ENCODE measurements at places on chromosomes 3 and 15.

- no peak for DNase-seq
Observed at GRCh38 chr15:101654171-101654570, 2.0 kb upstream of the TM2D3 start.

- no peak for DNase-seq
Observed at GRCh38 chr15:89778861-89779260, 2.7 kb downstream of the MESP2 start.

DNA sequence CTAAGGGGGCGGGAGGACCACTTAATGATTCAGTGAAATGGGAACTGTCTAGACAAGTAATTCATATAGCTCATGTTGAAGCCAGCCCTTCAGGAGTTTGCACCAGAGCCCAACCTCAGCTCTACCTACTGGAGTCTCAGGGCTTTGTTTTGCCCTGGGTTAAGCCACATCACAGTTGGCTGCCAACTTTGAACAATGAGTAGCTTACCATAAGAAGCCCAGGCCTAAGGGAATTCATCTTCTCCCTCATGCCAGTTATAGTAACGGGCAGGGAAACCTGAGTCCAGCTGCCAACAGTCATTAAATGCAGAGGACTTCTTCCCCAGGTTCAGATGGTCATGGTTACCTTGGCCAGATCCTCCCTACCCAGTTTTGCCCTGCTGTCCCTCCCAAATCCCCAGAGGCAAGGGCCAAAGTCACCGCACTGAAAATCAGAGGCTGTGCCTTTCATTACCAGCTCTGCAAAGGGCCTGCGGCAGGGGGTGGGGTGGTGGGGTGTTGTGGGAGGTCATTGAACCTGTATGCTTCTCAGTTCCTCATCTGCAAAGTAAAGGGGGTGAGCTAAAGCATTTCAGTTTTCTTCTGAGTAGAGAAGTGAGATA lies 302.2 kb upstream of the NR2E3 start:
- DNase-seq: no peak

DNA sequence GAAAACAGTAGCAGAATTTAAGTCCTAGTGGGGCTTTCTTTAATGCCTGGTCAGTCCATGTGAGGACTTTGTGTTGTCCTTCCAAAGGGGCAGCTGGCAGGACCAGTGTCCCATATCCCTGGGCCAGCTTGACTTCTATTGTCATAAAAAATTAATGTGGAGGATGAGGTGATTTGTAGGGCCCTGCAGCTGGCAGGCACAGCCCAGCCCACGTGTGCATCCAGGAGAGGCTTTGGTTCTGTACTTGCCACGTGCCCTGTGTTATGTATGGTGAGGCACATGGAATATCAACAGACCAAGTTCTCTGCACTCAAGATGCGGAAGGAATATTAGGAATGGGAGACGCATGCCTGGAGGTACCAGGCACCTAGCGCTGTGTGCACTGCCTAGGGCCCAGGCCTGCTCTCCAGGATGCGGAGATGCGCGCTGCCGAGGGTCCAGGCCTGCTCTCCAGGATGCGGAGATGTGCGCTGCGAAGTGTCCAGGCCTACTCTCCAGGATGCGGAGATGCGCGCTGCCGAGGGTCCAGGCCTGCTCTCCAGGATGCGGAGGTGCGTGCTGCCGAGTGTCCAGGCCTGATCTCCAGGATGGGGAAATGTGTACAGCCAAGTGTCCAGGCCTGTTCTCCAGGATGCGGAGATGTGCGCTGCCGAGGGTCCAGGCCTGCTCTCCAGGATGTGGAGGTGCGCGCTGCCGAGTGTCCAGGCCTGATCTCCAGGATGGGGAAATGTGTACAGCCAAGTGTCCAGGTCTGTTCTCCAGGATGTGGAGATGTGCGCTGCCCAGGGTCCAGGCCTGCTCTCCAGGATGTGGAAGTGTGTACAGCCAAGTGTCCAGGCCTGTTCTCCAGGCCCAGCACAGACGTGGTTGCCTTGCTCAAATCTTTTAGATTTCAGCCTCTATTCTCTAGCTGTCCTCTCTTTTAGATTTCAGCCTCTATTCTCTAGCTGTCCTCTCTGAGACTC lies 183.3 kb upstream of the ROPN1 start:
- DNase-seq: no peak

GRCh38 chr3:70256566-70256965 lies 55.9 kb downstream of the MDFIC2 start:
- no peak for DNase-seq

- DNase-seq: no peak
Observed at GRCh38 chr15:63447017-63447676, 57.2 kb upstream of the USP3 start.

GRCh38 chr15:93164409-93164808 lies 75.4 kb upstream of the RGMA start:
- DNase-seq: no peak

- DNase-seq: no peak
Observed at GRCh38 chr3:72086042-72086742, 301.2 kb upstream of the PROK2 start.

DNA sequence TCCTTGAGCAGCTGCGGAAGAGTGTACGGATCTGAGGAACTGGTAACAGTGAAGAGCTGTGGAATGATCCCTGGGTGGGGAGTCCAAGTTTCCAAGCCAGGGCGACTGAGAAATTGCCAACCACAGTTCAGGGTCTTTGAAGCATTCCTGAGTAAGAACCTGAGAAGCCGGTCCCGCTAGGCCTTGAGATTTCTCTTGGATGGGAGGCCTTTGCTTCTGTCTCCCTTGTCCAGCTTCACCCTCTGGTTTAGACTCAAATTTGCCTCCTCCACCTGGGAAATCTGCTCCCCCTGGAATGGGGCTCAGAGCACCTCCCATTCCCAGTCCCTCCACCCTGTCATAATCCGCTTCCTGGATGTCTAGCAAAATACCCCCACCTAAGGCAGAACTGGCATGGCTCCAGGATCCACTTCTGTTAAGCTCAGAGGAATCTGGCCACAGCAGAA lies 127.7 kb upstream of the DLG1 start:
- DNase-seq: no peak

DNA sequence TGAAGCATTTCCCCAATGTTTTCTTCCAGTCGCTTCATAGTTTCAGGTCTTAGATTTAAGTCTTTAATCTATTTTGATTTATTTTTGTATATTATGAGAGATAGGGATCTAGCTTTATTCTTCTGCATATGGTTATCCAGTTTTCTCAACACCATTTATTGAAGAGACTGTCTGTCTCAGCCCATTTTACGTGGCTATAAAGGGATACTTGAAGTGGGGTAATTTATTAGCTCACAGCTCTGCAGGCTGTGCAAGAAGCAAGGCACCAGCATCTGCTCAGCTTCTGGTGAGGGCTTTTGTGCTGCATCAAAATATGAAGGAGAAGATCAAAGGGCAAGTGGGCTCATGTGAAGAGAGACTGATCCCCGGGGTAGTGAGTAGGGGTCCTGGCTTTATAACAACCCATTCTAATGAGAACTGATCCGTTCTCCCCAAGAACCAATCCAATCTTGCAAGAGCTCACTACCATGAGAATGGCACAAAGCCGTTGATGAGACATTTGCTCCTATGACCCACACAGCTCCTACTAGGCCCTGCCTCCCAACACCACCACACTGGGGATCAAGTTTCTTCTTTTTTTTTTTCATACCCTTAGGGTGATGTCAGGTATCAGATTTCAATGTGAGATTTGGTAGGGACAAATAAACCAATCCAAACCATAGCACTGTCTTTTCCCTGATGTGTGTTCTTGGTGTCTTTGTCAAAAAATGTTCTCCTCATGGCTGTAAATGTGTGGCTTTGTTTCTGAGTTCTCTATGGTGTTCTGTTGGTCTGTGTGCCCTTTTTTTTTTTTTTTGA lies 63.2 kb downstream of the IQGAP1 start:
- no peak for DNase-seq

DNA sequence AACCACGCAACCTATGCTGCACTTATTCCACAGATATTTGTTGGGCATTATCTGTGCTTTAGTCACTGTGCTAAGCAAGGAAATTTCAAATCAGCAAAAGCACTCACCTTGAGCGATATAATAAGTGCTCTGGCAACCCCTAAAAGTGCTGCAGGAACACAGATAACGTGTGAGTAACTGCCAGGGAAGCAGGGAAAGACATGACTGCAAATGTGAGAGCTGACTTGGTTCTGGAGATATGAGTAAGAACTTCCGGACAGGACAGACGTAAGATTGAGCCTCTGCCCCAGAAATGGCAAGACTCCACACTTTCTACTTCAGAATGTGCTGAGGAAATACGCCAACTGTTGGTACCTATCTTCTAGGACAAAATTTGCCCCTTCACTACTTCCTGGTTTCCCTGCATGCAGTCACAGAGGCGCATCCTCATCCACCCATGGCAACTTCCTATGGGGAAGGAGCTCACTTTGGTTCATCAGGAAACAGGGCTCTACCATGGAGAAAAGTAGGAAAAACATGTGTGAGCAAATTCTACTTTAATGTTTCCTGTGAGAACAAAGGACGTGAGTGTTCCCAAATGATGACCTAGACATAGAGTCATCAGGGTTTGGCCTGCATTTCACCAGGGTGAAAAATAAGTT lies 41.7 kb downstream of the AQP9 start:
- DNase-seq: no peak

DNA sequence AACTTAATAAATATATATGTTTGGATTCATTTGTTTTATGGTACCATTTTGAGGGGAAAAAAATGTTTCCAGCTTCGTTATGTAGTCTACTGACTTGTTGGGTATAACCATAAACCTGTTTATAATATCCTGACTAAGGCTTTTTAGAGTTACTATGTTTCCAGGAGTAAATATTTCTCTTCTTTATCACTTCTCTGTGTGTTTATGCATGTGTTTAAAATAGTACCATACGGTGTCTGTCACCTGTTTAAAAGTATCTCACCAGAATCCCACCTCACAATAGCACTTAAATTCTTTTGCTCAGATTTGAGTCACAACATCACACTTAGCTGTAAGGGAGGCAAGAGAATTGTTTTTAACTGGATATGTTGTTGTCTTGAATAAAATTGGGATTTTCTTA lies 15.1 kb downstream of the LACTB start:
- no peak for DNase-seq

DNA sequence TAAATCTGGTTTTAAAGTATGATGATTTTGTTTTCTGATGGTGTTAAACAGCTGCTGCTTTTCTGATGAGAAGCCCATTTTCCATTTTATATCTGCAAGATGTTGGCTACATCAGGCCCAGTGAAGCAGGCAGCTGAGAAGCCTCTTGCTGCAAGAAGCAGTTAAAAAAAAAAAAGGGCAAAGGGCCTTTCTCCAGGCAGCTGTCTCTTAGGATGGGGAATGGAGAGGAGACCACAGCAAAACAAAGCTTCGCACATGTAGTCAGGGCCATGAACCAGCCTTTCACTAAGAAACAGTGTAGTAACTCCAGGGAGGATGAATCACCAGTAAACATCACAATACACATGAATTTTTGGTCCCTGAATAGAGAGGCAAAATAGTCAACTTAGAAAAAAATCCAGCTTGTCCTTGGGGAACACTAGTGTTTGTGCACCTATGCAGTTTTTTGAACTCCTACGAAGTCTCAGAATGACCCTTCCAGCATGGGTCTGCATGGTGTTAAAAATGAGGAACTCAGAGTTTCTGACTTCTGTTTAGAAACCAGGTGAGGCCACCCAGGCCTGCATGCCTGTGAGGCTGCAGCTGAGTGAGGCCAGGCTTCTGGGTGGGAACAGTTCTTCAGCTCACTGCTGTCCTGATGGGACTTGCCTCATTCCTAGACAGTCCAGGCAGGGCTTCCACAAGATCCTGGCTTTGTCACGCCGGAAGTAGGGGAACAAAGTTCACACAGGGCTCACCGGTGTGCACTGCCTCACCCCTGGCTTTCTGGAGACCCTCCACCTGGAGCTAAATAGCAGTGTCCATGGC lies 518.7 kb downstream of the MCTP2 start:
- no peak for DNase-seq

GRCh38 chr3:25695731-25696420 lies 31.2 kb upstream of the TOP2B start:
- no peak for DNase-seq

DNA sequence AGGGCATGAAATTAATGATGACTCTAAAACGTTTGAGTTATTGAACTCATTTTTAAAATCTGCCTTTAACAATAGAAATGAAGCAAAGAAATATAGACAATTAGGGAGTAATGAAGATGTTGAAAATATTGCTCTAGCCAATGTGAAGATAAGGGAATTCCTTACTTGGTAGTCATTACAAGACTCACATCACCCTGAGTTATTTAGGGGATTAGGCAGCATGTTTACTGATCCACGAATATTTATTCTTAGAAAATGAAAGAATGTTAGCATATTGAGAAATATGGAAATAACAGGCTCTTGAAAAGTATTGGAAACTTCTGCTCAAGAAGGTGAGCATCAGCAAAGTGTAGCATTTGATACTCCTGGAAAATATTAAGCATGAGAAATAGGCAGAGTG lies 398.1 kb upstream of the ARPP21 start:
- no peak for DNase-seq

DNA sequence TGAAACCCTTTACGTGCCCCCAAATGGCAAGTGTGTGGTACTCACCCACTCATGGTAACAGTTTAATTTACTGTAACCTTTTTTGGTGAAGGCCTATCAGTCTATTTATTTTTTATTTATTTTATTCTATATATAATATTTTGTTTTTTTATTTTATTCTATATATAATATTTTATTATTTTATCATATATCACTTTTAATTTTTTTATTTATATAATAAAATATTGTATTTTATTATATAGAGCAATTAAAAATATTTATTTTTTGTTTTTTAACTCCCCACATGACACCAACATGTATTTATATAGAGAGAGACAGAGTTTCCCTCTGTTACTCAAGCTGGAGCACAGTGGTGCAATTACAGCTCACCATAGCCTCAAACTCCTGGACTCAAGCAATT lies 41.4 kb downstream of the SLC28A1 start:
- DNase-seq: no peak

DNA sequence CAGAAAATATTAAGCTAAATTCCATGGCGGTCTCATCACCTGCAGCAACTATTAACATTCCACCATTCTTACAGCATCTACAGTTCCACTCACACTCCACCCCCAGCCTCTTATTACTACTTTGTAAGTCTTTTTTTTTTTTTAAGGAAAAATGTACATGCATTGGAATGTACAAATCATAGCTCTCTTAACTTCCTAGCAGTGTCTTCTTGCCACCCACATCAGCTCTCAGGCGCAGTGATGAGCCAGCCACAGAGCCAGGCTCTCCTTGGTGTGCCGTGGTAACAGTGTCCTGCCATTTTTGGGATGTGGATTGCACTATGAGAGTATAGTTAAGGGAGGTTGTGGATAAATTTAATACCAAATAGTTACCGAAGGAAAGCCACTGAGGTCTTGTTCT lies 17.8 kb downstream of the ABHD17C start:
- no peak for DNase-seq

GRCh38 chr3:26375843-26376530 lies 246.6 kb upstream of the LRRC3B start:
- DNase-seq: no peak

GRCh38 chr3:195899701-195900435 lies 8.5 kb downstream of the TNK2 start:
- DNase-seq: no peak

GRCh38 chr15:56176996-56177395 lies 66.7 kb downstream of the RFX7 start:
- no peak for DNase-seq

GRCh38 chr3:18891641-18892040 lies 256.7 kb upstream of the KCNH8 start:
- no peak for DNase-seq
